ENCODE measurements at places on chromosomes 1 and 21. TPM values are rescaled to one million over a fixed set of nuclear protein-coding genes. Genes with fewer than 3 reads are reported as not detected.

OR2L5 gene
- not detected for total RNA-seq

SYT6 gene
- 0.38 TPM for total RNA-seq

NEXN gene
- total RNA-seq: 5.7 TPM

PADI3 gene
- total RNA-seq: 0.89 TPM

WNT3A gene
- not detected for total RNA-seq

GBP4 gene
- total RNA-seq: 0.08 TPM

WNT2B gene
- 0.14 TPM for total RNA-seq

TSPEAR gene
- not detected for total RNA-seq

TFAP2E gene
- total RNA-seq: 0.31 TPM

DNAJC6 gene
- total RNA-seq: 7.1 TPM

CELA2A gene
- not detected for total RNA-seq

AUNIP gene
- total RNA-seq: 7.8 TPM

ITPKB gene
- 2.2 TPM for total RNA-seq

MAP3K21 gene
- total RNA-seq: 9.1 TPM

SERINC2 gene
- total RNA-seq: 27.5 TPM

TAL1 gene
- not detected for total RNA-seq

SLAMF9 gene
- 0.34 TPM for total RNA-seq

ELAPOR1 gene
- total RNA-seq: 0.63 TPM

TDRD5 gene
- not detected for total RNA-seq

ADGRB2 gene
- total RNA-seq: 4.9 TPM

CACNA1S gene
- total RNA-seq: not detected

AQP10 gene
- not detected for total RNA-seq

SPRR2F gene
- not detected for total RNA-seq

MFAP2 gene
- 0.39 TPM for total RNA-seq

SYPL2 gene
- 0.13 TPM for total RNA-seq

NBPF19 gene
- 5.8 TPM for total RNA-seq

LCE1E gene
- not detected for total RNA-seq

SPRR3 gene
- not detected for total RNA-seq

MARK1 gene
- 0.09 TPM for total RNA-seq

OR6K3 gene
- total RNA-seq: not detected

TRIM33 gene
- 12.1 TPM for total RNA-seq

KRTAP19-2 gene
- not detected for total RNA-seq

KCNH1 gene
- 2.0 TPM for total RNA-seq

INSRR gene
- not detected for total RNA-seq
